Stimulated activated CD8-positive, alpha-beta memory T cell treated with anti-CD3 and anti-CD28 coated beads, Interleukin-15, amount 100 ng/mL, for 4 hours (primary cell): ENCODE measurements at places on chromosomes 12 and 14.

GRCh38 chr12:98725476-98726247 lies 80.6 kb downstream of the APAF1 start:
- no peak for DNase-seq

GRCh38 chr12:66765204-66765603 lies 86.3 kb upstream of the GRIP1 start:
- no peak for DNase-seq

GRCh38 chr12:104577581-104577981 lies 120.8 kb downstream of the CHST11 start:
- no peak for DNase-seq

GRCh38 chr12:76299536-76300296 lies 48.5 kb downstream of the BBS10 start:
- no peak for DNase-seq

GRCh38 chr12:54082397-54082892 lies 28.8 kb downstream of the HOXC4 start:
- DNase-seq, result peak; percentile 4

- DNase-seq, result no peak
Measured at GRCh38 chr14:23354990-23355389, 2.3 kb upstream of the SLC22A17 start.

DNA sequence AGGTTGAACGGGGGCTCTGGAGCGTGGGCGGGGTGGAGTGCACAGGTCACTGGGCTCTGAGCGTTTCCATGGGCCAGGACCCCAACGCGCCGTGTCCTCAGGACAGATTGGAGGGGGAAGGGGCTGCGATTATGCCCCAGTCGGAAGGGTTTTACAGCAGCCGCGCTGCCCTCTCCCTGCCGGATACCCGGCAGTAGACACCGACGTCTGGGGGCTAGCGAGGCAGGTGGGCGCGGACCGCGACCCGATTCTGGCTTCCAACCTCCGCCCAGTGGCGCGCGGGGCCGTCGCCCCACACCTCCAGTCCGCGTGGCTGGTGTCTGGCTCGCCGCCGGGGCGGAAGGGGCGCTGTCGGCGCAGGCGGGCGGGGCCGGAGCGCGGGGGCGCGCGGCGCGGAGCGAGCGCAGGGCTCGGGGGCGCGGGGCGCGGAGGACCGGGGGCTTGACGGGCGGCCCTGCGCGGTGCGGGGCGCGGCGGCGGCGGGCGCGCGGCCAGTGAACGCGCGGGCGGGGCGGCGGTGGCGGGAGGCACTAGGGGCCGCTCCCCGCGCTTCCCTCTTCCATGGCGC lies 2.4 kb upstream of the KIF26A start:
- no peak for DNase-seq

DNA sequence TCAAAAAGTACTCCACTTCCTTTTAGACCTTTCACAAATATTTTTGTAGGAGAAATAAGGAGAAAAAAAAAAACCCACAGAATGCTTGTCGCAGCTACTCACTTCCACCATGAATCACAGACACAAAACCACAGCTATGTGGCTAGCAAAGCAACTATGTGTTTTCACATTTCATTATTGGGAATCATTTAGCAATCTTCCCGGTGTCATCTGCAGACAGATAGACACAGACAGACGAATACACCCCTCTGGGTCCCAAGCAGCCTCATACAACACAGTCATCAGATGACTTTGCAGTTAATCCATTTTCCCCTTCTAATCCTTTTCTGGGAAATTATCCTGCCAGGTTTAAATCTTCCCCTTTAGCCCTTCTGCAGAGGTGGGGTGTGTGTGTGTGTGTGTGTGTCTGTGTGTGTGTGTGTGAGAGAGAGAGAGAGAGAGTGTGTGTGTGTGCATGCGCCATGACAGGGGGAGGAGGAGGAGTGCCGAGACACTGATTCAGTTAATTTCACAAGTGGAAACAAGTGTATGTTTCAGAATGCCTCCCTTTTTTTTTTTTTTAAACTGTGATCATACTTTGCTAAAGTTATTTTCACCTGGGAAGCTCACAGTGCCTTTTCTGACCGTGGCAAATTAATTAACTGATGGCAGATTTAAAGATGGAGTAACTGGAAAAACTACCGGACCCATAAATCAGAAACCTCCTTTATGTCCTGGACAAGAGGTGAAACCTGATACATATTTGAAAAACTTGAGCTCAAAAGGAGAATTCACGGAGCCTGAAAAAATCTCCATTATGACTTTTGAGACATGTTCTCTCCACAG lies 39.9 kb downstream of the LTBP2 start:
- DNase-seq, result no peak
